ENCODE measurements at places on chromosomes 12 and 14.

DNA sequence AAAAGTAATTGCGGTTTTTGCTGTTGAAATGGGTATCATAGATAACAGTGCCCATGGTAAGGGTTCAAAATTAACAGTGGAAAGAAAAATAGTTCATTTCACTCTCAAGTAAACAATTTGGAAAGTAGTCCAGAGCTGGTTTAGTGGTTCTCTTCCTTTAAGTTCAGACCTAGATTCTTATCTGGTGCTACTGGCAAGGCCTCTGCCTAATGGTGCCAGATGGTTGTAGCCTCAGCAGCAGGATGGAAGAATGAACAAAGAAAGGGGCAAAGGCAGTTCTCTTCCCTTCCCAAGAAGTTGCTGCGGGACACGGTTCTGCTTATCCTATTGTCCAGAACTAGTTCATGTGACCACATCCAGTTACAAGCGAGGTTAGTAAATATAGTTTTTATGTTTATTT is 10.5 kb downstream of the ARG2 start:
- DNase-seq = no peak

- no peak for DNase-seq
These were observed 8.7 kb upstream of the FGD4 start for GRCh38 chr12:32390572-32391219.

DNA sequence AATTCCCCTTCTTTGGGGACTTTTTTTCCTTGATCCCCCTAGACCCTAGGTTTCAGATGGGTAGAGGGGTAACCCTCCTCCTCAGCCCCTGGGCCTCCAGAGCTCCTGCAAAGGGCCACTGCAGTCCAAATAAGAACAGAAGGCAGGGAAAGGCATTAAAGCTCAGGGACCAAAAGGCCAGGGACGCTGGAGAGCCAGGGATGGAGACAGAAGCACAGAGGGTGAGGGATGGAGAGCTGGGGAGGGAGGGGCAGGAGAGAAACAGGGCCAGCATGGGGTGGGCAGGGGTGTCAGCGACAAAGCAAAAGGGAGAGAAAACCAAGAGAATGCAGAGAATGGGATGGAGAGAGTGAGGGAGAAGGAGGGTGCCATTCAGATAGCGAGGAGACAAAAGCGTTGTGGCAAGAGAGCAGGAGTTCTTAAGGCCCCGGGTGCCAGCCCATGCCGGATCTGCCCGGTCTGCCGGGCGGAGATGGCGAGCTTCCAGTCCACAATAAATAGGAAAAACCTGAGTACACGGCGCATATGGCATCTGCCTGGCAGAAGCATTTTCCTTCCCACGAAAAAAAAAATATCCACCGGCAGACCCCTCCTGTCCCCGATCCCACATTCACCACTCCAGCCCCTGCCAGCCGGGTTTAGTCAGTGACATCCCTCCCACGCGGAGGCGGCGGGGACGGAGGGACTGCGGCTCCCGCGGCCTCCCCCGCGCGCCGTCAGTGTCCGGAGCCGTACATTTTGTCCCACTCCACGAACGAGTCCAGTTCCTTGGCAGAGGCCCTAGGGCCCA is 28.6 kb downstream of the FIGNL2 start:
- DNase-seq = no peak

DNA sequence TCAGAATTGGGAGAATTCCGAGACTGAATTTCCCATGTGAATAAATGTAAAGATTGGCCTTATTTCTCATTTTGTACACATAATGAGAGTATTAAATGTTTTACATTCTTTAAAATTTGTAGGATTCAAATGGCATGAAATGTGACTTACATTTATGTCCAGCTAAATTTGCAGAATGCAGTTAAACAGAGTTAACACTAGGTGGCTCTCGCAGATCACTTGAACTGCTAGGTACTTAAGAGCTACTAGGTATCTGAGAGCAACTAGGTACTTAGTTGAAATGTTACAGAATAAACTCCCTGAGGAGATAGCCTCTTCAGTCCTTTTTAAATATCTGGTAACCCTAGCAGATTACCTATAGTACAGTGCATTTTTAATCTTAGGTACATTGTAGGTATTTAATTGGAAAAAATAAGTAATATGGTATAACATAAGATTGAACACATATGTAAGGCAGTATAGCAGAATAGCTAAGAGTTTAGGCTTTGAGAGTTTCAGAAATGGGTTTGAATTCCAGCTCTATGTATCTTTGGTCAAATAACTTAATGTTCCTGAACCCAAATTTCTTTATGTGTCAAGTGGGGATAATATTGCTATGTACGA is 73.8 kb downstream of the KIAA0586 start:
- no peak for DNase-seq

DNA sequence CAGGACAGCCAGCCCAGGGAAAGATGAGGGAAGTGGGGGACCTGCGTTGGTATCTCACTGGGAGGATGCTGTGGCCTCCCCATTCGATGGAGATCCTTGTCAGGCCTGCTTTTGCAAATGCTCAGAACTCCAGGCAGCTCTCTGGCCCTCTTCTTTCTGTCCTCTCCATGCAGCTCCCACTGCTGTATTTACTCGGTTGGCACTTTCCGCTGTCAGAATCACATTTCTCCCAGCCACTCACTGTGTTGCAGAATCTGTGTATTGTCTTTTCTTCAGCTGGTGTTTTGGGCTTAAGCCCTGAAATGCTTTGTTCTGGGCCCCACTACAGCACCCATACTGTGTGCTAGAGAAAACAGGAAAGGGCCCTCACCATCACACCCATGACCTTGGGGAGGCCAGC is 401.1 kb downstream of the RGS6 start:
- no peak for DNase-seq

GRCh38 chr14:24422694-24423601 is 6.5 kb downstream of the CBLN3 start:
- no peak for DNase-seq

GRCh38 chr12:133080026-133080367 is 726 bp upstream of the ZNF140 start:
- DNase-seq = peak; percentile 72

DNA sequence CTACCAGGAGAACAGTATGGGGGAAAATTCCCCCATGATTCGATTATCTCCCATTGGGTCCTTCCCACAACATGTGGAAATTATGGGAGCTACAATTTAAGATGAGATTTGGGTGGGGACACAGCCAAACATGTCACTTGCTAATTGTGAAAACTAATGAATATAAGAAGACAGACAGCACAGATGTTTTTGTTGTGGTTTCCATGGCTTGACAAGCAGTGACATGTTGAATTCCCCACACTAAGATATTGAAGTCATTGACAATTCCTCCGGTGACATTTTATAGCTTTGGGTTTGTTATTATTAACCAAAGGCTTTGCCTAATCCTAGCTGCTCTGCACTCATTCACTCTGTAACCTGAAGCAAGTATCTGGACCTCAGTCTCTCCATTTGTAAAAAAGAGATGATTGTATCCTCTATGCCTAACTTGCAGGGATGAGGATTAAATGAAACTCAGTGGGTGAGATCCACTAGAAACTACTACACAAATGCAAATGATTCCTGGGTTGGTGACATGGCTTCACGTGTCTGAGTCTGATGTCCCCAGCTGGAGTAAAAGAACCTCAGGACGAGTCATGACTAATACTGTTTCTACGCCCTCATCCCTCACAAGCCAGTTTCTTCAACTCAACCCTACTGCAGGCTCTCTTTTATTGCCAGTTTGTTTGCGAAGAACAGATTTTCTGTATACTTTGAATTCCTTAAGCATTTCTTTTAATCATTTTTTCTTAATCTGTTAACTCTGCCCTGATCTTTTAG is 71.6 kb downstream of the ASCL1 start:
- no peak for DNase-seq

- DNase-seq = no peak
These were observed 4.8 kb downstream of the YBX3 start for GRCh38 chr12:10718279-10718821.

GRCh38 chr12:108685469-108686260 is 45.7 kb downstream of the CORO1C start:
- no peak for DNase-seq

GRCh38 chr12:75129275-75129674 is 80.4 kb downstream of the KCNC2 start:
- DNase-seq = no peak

- no peak for DNase-seq
These were observed 505.4 kb downstream of the LRFN5 start for GRCh38 chr14:42112108-42112507.
